CD4-positive, alpha-beta T cell treated with Interleukin-2 at 100 ng/mL for 4 hours (primary cell): ENCODE measurements at places on chromosomes 2 and 18.
A peak's percentile ranks its signal among the peaks of the same experiment; 100 is the strongest.

GRCh38 chr2:3608373-3609278, 13.7 kb downstream of the COLEC11 start:
- DNase-seq: no peak

DNA sequence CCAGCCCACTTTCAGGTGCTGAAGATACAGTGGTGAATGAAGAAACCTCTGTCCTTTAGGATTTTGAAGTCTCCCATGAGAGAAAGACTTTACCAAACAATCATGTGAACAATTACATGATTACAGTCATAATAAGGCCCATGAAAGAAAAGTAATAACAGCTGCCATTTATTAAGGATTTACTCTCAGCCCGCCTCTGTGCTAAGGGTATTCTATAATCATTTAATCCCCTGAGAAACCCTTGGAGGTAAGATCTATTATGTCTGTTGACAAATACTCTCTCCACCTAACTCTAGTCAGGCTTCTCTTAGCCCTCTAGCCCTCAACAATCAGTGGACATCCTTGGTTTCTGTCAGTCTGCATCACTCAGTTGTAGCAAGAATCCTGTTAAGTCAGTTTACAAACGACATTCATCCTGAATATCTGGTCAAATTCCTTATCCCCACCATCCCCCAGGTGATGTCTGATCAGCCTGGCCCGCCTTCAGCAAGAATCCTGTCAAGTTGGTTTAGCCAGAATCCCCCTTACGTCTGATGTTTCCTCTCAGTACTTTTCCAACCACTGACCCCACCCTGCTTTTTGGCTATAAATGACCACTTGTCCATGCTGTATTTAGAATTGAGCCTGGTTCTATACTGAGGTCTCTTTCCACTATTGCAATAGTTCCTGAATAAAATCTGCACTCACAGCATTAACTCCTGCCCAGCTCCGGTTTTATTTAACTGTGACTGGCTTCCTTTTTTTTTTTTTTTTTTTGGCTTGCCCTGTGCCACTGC, 12.2 kb upstream of the SOCS6 start:
- no peak for DNase-seq

DNA sequence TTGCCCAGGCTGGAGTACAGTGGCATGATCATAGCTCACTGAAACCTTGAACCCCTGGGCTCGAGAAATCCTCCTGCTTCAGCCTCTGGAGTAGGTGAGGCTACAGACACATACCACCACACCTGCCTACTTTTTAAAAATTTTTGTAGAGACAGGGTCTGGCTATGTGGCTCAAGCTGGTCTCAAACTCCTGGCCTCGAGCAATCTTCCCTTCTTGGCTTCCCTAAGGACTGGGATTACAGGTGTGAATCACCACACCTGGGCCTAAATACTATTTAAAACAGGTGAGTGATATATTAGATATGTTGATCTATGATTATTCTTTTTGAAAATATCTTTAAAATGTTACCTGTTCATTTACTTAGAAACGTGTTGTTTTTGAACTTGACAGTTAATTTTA, 57.2 kb downstream of the MOGAT1 start:
- DNase-seq: no peak

GRCh38 chr2:64625299-64626145, 28.2 kb downstream of the SERTAD2 start:
- no peak for DNase-seq

DNA sequence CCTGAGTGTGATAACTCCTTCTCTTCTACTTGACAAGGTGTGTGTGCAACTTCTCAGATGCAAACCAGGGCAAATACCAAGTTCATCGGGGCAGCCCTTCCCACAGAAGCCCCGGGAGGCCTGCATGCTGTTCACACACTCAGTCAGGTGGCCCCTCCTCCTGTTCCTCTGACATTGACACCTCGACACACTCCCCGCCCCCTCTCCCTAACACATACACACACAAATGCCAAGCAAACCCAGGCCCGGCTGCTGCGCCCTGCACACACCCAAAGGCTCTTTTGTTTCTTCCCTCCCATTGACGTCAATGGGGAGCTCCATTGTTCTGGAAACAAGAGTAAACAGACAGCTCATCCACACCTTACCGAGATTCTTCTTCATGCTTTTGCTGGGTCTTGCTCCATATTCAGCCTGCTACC, 1.7 kb upstream of the PER2 start:
- peak; percentile 12 for DNase-seq

- no peak for DNase-seq
Measured at GRCh38 chr18:48407358-48407757, 1.8 kb downstream of the ZBTB7C start.

- DNase-seq: peak; percentile 65
Measured at GRCh38 chr2:10036095-10036884, 7.1 kb upstream of the KLF11 start.

- no peak for DNase-seq
Measured at GRCh38 chr18:58499527-58500221, 129.2 kb downstream of the ALPK2 start.

- no peak for DNase-seq
Measured at GRCh38 chr2:129713337-129713736, 266.1 kb upstream of the RAB6C start.

GRCh38 chr2:196413821-196414274, 225.7 kb upstream of the CCDC150 start:
- DNase-seq: no peak

- DNase-seq: no peak
Measured at GRCh38 chr2:178827739-178828485, 20.7 kb upstream of the TTN start.

GRCh38 chr2:68799140-68800026, 64.8 kb downstream of the ARHGAP25 start:
- DNase-seq: no peak

- no peak for DNase-seq
Measured at GRCh38 chr2:84885111-84885510, 4.2 kb upstream of the TRABD2A start.

DNA sequence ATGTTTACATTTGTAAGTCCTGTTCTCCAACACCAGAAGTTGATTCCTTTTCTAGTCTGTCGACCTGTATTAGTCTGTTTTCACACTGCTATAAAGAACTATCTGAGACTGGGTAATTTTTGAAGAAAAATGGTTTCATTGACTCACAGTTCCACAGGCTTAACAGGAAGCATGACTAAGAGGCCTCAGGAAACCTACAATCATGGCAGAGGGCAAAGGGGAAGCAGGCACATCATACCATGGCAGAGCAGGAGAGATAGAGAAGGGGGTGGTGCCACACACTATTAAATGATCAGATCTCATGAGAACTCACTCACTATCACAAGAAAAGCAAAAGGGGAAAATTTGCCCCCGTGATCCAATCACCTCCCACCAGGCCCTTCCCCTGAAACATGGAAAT, 112.8 kb upstream of the MAP3K20 start:
- DNase-seq: peak; percentile 3

DNA sequence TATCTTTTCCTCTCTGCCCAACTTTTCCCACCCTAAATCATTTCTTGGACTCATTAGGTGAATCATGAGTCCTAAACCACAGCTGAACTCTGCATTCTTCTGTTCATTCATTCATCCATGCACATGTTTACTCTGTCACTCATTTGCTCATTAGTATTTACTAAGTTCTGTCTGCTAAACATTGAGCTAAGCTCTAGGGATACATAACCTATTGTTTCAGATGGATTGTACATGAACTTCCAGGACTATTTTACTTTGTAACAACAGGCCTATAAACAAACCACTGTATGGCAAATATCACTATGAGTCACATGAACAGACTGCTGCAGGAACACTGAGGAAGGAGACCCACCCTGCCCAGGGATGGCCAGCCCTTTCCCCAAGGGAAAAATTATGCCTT, 14.6 kb upstream of the DYNC2LI1 start:
- no peak for DNase-seq

DNA sequence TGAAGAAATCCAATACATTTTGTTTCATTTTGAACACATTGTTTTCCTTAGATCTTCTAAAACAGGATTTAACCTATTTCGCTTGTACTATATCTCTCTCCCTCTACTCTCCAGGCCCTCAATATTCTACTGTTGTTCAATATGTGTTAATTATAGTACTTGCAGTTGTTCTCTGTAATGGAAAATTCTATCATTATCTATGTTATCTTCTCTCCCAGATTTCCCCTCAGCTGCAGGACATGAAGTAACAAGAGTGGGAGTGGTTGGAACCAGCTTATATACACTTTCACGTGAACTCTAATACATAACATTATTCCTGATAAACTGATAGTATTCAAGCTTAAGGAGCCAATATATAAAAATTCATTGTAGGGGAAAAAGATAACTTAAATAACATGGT, 7.0 kb upstream of the STRN start:
- DNase-seq: no peak

DNA sequence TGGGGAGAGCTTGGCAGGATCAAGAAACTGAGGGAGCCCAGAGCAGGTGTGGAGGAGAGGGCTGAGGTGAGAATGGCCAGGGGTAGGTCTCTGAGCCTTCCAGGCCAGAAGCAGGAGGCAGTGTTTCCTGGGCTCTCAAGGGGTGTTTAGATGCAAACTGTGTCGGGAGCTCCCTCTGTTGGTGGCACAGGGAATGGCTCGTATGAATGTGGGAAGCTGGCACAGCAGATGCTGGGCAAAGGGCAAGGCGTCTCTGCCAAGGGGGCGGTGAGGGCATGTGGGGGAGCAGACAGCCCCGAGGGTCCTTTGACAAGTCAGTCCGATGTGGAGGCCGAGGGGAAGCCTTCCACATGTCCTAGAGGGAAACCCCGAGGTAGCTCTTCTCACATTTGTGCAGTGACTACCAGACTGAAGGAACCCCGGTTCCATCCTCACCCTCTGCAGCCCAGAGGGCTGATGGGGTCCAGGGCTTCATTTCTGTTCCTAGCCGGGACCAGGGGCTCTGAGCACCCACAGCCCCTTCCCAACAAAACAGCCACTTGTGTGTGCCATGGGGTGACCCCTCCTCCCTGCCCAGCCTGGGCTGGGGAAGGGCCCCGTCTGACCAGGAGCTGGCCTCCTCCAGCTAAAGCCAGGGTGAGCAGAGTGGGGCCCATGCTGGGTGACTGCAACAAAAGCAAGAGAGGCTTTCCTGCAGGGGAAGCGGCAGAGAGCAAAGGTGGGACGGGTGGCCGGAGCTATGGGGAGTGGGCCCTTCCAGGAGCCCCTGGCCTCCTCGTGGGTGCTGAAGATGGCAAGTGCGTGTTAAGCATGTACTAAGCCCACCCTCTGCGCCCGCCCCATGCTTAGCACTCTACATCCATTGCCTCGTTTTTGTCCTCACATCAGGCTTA, 103.4 kb downstream of the SEPTIN10 start:
- peak; percentile 73 for DNase-seq

DNA sequence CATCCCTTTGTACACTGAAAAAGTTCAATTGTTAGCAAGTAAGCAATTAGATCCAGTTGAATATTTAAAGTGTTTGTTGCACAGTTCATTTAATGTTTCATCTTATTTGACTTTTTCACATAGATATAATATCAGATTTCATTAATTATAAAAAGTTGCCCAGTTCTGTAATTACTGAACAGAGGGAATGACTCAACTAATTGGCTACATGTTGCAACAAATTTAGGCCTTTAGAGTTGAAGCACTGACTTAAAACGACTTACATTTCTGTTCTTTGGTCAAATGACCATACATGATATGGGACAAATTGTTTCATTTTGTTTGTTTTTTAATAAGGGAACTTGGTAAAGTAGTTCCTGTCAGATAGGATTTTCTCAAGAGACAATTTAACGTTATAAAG, 68.5 kb upstream of the FAM117B start:
- DNase-seq: no peak

GRCh38 chr18:57249179-57249578, 102.3 kb downstream of the BOD1L2 start:
- DNase-seq: no peak

DNA sequence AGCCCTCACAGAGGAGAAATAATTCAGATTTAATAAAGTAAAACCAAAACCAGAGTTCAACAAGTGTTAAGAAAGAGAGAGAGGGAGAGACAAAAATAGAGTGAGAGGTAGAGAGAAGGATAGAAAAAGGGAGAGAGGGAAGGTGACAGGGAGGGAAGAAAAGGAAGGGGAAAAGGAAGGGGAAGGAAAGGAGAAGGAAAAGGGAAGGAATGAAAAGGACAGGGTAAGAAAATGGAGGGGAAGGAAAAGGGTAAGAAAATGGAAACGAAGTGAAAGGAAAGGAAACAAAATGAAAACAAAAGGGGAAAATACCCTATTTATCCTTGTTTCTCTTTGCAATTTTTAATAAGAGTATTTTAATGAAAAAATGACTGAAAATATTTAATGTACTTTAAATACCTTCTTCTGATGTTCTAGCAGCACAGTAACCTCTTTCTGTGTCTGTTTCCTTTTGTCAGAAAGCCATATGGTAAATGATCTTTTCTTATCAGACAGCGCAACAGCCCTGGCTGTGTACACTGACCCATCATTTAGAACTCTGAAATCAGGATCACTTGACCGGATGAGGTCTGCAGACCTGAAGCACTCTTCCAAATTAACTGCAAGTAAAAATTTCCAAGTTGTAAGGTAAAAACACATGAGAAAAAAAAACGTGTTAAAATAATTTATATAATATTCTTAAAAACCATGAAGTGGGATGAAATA, 11.8 kb downstream of the DSC3 start:
- no peak for DNase-seq

DNA sequence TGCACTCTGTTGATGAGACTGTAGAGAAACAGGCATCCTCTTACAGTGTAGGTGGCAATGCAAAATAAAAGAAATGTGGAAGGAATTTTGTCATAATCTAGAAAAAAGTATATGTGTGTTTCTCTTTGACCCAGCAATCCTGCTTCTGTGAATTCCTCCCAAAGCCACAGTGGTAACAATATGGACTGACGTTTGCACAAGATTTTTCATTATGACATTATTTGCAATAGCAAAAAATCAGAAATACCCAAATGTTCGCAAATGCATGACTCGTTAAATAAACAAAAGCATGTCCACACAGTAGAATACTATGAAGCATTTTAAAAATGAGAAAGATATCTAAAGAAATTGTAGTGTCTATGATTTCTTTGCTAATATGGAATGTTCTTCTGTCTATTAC, 255.2 kb upstream of the NRP2 start:
- DNase-seq: no peak

DNA sequence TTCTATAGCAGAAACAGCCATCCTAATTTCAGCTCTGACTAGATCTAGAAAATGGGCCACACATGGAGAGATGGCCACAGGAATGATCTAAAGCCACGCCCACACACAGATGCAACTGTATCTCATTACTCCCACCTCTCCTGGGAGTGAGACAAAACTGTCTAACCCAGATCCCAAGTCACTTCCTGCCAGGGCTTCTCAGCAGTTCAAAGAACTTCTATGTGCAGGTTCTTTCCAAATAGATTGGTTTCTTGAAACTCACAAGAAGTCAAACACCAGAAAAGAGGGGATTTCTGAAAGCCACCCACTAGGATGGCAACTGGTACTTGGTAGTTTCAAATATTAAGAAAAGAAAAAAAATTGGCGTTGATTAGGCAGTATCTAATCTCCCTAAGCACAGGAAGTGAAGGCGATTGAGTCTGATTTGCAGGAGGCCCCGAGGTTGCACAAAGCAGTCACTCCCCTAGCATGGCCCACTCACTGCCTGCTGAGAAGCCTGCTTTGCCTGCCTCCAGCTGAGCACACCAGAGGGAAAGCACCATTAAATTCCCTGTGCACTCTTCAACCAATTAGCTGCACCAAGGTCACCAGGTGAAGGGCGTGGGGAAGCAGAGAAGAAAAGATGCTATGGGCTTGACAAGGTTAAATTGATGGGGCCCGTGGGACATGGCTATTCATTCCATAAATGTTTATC, 51.1 kb downstream of the PAPOLG start:
- peak; percentile 49 for DNase-seq
